T-helper 22 cell (primary cell): ENCODE measurements at places on chromosomes 11 and 22.

DNA sequence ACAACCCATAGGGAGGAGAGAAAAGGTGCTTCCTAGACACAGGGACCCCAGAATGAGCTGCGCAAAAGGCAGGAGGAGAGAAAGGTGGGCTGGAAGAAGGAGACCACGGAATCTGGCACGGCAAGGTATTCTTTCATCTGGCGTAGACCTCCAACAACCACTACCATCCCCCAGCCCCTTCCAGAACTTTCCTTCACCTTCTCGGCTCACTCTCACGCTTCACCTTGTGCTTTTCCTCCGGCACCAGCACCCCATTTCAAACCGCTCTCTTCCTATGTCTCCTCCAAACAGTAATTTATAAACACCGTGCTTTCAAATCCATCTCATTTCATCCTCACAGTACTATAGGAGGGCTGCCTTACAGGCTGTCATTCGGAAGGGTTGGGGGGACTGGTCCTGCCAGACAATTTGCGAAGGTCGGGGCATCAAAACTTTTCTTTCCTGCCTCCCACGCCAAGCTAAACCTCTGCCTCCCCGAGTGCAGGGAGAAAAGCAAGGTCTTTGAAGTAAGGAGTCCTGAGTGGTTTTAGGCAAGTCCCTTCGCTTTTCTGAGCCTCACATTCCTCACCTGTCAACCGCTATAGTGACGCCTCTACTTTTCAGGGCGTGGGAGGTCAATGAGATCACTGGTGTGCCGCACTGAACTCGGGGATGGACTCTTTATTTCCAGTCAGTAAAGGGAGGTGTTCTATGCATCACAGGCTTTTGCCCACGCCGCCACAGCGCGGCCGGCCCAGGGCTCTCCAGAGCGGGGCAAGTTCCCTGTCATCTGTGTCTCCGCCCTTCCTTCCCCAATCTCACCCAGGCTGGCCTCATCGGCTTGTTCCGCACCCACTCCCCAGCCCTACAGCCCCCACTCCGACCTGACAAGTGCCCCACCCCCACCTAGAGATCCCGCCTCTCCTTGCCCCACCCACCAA, 800 bp downstream of the KCTD21 start:
- DNase-seq = peak; percentile 57

GRCh38 chr11:80440835-80441234, 1000.0 kb upstream of the TENM4 start:
- no peak for DNase-seq

- DNase-seq = no peak
Observed at GRCh38 chr11:21811572-21811971, 381.3 kb upstream of the ANO5 start.

GRCh38 chr22:29072193-29072978, 449 bp upstream of the KREMEN1 start:
- DNase-seq = peak; percentile 70

DNA sequence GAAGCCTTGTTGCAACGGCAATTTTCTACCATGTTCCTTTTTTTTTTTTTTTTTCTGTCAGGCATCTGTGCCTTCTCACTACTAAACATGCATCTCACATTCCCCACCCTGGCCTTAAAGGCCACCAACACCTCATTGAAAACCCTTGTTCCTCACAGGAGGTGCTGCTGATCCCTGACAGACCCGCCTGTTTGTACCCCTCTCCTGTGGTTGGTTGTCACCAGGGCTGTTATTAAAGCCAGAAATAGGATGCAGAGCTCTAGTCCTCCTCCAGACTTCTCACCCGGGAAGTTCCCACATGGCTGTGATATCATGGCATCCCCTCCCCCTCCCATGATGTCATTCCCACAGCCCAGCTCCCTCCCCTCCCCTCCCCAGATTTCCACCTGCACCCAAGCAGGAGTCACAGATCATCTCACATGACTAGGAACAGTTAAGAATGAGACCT, 302.8 kb upstream of the NCAM1 start:
- no peak for DNase-seq

DNA sequence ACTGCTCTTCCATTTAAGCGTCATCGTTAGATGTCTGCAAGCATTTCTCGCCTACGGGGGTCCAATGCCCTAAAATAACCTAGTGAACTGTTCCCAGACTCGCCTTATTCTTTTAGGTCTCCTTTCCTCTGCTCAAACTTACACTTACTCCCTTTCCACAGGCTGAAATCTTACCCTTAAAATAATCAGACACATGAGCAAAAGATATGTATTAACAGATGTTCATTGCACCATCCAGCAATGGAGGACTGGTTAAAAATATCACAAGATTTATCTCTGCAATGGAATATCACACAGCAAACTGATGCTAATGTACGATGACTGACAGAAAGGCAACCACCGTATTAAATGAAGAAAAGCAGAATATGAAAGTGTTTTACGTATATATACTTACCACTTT, 1.6 kb upstream of the CSTF3 start:
- no peak for DNase-seq

DNA sequence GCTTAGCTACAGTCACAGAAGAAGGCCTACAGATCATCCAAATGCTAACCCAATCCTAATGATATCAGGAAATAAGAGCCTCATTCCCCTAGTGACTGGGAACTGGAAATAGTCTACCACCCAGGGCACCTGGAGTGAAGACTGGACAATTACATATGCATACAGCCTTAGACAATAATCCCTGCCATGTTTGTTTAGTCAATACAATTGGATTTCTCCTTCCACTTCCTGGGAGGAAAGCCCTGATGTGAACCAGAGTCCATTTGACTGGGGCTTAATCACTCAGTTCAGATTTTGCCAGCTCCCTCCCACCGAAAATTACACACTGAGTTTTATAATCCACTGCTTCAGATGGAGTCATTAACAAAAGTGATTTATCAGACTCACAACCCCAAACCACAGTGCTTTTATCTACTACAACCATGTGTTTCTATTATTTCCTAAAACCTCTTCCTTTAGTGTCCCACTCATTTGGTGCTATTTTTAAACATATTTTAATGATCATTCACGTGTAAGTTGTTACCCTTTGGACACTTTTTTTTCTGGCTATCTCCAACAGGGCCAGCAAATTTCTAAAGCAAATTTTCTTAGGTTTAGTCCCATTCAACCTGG, 29.9 kb downstream of the CWF19L2 start:
- DNase-seq = no peak

DNA sequence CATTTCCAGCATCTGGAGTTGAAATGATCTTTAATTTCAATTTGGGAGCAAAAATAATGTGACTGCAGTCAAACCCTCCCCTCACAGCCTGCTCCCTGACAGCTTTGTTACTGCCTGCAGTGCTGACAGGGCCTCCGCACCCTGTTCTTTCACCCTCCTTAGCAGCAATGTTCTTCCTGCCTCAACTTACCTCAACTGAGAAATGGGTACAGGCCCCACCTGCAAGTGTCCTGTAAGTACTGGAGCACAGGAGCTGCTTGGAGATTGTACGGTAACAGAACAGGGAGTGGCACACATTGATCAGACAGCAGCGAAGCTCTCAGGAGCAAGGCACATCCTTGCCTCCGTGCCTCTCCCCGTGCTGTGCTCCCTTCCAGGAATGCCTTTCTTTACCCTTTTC, 131.3 kb downstream of the CHST1 start:
- no peak for DNase-seq

DNA sequence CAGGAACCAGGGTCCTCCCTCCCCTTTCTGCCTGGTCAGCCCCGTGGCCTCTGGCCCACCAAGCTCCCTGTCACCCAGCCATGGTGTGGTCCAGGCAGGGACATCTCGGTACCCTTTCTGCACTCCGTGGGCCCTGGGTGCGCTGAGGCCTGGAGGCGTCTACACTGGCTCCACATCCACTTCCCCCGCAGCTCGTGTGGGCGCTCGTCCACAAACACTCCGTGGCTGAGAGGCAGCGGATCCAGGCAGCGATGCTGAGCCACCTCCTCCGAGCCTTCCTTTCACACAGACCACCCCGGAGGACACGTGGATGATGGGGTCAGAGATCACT, 16.1 kb downstream of the RNH1 start:
- no peak for DNase-seq

DNA sequence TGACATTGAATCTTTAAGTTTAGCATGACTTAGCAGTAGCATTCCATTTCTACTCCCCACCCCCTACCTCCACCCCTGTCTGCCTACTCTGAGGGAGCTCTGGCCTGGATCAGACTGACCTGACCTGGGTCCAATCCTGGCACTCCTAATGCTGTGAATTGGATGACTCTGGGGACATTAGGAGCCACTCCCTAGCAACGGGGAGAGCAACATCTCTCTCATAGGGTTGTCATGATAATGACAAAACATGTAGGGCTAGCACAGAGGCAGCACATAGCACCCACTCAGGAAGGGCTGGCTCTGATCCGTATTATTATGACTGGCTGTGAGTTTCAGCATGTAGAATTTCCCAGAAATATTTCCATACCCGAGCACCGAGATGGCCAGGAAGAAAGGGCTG, 40.5 kb downstream of the CABIN1 start:
- DNase-seq = no peak

GRCh38 chr11:73978576-73979086, 4.0 kb downstream of the UCP2 start:
- no peak for DNase-seq

DNA sequence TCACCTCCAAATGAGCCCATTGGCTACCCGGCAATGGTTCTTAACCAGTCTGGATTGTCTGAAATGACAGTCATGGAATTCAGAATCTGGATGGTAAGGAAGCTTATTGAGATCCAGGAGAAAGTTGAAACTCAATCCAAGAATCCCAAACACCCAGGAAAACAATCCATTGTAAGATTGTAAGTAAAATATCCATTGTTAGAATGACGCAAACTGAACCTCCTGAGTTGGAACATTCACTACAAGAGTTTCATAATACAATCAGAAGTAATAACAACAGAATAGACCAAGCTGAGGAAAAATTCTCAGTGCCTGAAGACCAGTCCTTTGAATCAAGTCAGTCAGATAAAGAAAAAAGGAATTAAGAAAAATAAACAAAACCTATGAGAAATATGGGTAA, 22.1 kb downstream of the OR8G5 start:
- DNase-seq = no peak

- DNase-seq = no peak
Observed at GRCh38 chr22:20203142-20203551, 52.3 kb upstream of the CCDC188 start.

DNA sequence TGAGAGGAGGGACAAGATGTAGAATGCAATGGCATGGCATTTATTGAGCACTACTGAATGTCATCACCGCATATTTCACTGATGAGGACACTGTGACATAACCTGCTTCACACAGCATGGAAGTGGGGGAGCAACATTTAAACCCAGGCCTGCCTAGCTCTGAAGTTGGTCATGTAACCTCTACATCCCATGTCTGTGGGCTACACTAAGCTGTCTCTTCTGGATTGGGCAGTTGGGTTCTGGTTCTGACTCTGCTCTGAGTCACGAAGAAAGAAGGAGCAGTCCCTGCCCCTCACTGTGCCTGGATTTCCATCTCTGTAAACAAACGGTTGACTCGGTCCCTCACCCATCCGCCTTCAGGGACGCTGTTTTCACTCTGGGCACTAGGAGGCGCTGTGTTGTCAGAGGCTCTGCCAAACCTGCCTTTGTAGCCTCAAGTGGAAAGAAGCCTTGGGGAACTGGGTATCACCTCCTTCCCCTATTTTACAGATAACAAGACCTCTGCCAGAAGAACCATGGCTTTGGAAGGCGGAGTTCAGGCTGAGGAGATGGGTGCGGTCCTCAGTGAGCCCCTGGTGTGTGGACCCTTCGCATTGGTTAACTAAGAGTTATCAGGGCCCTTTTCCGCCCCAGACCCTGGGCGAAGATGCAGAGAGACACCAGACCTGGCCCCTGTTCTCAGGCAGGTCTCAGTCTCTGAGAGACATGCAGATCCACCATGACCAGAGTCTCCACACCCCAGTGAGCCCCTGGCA, 12.7 kb upstream of the ARHGEF17 start:
- peak; percentile 18 for DNase-seq

DNA sequence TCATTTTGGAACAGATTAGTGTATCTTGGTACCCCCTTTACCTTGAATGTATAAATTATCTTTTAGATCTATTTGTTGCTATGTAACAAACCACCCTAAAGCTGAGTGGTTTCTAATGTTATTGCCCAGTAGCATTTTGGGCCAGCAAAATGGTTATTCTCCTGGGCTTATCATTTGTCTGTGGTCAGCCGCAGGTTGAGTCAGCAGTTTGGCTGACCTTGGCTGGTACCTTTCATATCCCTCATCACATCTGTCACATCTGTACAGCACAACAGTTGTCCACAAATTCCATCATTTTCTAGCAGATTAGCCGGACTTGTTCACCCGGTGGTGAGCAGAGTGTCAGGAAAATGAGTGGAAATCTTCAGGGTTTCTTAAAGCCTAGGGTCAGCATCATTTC, 588.5 kb upstream of the ARHGAP42 start:
- DNase-seq = no peak

GRCh38 chr11:13098616-13099289, 89.6 kb downstream of the RASSF10 start:
- DNase-seq = no peak

GRCh38 chr11:63880403-63880790, 36.6 kb downstream of the RCOR2 start:
- no peak for DNase-seq

GRCh38 chr22:50072167-50072555, 13.1 kb downstream of the MLC1 start:
- no peak for DNase-seq

DNA sequence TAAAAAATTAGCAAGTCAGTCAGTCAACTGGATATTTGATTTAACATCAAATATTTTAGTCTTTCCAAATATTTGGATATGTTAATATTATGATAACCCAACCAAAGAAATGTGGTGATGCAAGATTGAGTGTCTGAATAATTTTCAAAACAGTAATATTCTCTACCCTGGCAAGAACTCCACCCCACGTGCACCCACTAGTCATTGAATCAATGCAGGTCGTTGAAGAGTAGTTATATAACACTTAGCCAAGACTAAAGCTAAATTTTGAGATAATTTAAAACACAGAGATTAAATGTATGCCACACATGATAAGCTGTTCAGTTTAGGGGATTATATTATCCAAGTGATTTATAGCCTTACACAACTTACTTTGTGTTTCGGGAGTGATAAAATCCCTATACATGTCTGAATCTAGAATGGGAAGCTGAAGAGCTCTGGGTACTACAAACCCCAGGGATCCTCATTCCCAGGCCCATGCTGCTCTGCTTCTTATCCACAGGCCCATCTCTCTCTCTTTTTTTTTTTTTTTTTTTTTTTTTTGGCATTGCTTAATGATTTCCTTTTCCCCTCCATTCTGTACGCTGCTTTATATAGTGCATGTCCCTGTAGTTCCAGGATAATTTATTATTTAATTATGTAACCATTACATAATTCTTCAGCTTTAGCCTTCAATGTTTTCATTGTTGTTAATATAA, 392.9 kb downstream of the NTM start:
- no peak for DNase-seq

DNA sequence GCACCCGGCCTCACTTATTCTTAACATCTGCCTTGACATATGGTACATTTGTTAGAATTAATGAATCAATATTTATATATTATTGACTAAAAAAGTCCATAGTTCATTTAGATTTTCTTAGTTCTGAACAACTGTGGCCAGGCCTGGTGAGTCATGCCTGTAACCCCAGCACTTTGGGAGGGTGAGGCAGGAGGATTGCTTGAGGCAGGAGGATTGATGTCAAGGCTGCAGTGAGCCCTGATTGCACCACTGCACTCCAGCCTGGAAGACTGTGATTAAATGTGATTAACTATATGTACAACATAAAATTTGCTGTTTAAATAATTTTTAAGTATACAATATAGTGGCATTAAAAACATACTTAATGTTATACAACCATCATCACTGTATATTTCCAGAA, 5.6 kb downstream of the UVRAG start:
- DNase-seq = no peak

- no peak for DNase-seq
Observed at GRCh38 chr11:111834432-111835163, 36.8 kb downstream of the ALG9 start.
